ENCODE measurements at places on chromosomes 5 and 9.

DNA sequence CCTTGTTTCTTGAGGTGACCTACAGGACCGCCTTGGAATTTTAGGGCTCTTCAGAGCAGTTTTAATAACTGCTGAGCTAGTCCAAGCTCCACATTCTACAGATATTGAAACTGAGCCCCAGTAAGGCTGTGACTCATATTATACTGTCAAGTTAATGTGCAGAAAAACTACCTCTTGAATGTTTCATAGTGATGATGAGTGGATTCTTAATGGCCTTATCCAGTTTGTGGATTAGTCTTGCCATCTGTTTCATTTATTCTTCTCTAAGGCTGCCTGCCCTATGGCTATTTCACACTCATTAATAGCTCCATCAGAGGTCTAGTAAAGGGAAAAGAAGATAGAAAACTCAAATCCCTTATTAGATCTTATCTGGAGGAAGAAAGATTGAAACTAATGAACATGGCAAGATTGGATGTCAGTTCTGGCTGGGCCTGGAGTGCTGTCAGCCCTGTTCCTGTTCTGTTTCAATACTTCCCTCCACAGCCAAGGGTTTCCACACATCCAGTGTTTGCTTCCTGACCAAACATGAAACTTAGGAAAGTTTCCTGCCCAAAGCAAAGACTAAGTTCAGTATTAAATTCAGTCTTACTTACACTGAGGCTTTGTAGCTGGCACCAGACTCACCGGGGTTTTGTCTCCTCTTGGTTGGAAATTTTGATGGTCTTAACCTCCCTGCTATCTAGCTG is 215.6 kb upstream of the DMAC1 start:
- no peak for DNase-seq

DNA sequence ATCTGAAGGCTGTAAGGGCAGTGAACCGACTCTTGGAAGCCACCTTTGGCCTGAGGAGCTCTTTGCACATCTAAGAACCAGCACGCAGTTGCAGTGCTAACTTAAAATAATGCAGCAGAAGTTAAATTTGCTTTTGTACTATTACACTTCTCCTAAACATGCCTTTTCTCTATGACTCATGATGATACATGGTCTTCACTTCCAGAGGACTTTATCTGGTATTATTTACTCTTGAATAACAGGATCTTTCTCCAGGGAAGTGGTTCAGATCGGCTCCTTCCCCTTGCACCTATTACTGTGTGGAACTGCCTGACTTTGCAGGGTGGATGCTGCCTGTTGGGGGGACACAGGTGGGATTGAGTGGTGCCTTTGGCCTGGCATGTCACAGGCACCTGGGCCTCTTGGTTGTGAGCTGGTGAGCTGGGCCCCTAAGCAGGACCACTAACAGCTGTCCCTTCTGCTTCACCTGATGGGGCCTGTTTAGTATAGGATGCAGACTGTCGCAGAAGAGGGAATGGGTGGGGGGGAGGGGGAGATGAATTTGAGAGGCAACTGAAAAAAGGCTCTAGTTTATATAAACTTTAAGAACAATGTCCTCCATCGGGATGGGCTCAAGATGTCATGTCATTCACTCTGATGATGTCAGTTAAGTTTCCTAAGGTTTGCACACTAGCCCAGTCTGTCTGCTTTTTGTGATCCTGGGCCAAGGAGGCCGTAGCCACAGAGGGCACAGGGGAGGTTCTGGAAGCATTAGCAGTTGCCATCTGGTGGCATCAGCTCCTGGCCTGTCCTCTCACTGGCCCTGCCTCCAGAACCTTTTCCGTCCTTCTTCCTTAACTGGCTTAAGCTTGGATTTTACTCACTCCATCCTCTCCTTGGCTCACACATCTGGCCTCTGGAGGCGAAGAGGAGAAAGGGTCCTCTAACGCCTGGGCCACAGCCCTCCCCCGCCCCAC is 33.9 kb upstream of the GABBR2 start:
- DNase-seq: no peak

DNA sequence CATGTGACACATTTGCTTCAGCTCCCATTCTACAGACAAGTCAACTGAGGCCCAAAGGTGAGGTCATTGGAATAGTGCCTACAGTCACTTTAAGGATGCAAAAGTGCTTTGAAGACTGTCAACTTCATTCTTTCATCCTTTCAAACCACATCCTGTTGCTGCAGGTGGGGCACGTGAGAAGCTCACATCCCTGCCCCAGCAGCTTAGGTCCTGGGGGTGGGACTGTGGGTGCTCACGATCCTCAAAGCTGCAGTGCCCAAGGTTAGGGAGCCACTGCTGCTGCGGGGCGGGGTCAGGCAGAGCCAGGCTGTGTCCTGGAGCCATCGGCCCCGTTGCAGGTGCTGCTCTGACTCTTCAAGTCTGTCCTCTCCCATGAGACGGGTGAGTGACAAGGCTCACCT is 57.9 kb upstream of the IER5L start:
- DNase-seq: peak; percentile 65

- DNase-seq: no peak
Observed at GRCh38 chr9:100167176-100167575, 68.1 kb downstream of the INVS start.

GRCh38 chr9:89078421-89078820 is 87.2 kb downstream of the S1PR3 start:
- no peak for DNase-seq

GRCh38 chr5:14850419-14851049 is 21.0 kb downstream of the ANKH start:
- no peak for DNase-seq

DNA sequence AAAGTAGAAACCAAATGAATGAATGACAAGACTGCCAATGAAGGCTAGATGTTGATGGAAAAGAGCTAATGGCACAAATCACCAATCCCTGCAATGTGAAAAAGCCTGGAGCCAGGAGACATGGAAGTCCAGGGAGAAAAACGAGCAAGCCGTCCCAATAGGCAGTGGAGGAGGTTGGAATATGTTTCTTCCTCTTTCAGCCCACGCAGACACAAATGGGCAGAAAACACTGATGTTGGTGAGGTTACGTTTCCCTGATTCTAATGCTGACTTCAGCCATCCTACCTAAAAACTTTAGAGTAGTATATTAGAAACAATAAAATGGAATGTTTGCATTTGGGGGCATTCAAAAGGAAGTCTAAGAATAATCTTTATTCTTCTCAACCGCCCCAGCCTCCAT is 23.9 kb upstream of the KIF2A start:
- no peak for DNase-seq

DNA sequence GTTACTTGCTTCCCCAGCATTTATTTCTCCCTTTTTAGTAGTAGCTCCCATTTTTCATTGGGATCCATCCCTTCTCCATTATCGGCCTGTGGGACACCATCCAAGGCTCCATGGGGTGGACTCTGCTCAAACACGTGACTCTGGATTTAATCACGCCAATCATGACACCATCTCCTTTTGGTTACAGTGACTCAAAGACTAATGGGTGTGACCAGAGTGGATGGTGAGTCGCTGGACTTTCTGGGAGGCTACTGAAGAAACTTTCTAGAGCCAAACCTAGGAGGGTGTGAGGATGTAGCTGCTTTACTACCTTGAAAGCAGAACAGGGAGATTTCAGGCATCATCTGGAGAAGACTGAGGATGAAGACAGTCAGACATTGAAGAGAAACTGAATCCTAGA is 93.1 kb downstream of the PJA2 start:
- no peak for DNase-seq

GRCh38 chr5:136011414-136012001 is 17.3 kb upstream of the TGFBI start:
- no peak for DNase-seq

DNA sequence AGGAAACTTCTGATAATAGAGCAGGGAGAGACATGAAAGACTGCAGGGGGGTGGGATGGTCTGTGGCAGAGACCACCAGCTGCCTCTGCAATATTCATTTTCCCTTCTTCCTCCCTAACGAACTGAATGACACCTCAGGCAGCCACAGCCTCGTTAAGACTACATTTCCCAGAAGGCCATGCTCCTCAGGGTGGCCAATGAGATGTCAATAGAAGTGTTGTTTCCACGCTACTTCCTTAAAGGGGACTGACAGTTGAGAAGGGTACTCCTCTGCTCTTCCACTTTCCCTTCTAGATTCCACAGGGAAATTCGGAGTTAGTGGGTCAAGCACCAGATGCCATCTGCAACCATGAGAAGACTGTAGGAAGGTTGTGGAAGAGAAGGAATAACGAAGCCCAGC is 52.0 kb upstream of the DAPK1 start:
- DNase-seq: no peak

- DNase-seq: no peak
Observed at GRCh38 chr5:38806775-38807258, 39.0 kb upstream of the OSMR start.

- DNase-seq: peak; percentile 51
Observed at GRCh38 chr5:124661317-124662141, 84.9 kb downstream of the ZNF608 start.

DNA sequence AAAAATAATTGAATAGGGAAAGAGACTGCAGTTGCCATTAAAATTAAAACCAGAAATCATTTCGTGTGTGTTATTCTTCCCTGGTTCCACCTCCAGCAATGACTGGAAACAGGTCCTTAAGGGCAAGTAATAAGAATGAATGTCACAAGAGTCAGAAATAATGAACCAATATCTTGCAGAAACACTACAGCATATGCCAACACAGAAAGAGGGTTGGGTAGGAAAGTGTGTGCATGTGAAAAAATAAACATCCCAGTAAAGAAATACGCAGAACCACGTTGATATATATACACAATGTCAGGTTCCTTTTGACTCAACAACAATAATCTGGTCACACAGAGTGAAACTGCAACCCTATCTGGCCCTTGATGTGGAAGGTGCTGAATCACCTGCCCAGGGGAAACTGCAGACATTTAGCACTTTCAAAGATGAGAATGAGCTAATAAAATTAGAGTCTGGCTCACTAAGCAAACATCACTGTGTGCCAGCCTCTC is 15.0 kb downstream of the HMHB1 start:
- peak; percentile 53 for DNase-seq

DNA sequence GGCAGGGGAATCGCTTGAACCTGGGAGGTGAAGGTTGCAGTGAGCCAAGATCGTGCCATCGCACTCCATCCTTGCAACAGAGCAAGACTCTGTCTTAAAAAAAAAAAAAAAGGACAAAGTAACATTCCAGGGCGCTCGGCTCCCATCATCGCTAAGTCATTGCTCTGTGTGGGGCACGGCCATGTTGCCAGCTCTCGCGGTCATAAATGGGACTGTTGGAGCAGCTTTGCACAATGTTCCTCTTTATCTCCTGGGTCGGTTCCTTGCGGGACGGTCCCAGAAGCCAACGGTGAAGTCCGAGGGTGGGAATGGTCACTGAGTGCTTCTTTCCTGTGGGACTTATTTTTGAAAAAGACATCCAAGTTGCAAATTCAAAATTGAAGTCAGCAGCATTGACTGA is 65.5 kb downstream of the HMCN2 start:
- no peak for DNase-seq

- no peak for DNase-seq
Observed at GRCh38 chr5:155008669-155009068, 4.9 kb upstream of the KIF4B start.

GRCh38 chr9:85151162-85151561 is 481.6 kb downstream of the NTRK2 start:
- no peak for DNase-seq

DNA sequence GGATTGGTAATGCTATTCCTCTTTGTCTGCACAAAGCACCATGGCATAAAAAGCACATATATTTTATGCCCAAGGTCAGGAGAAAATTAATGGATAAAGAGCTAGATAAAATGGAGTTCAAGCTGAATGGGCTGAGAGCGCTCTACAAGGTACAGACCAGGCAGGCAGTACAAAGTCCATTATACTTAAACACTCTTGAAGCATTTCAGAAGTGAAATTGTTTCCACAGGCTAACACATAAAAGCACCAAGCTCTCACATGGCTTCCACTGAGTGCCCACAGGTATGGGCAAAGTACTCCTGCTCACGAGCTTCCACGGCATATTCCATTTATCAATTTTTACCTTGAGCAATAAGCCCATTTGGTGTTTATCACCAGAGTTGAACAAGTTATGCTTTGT is 771.2 kb upstream of the DMAC1 start:
- no peak for DNase-seq

DNA sequence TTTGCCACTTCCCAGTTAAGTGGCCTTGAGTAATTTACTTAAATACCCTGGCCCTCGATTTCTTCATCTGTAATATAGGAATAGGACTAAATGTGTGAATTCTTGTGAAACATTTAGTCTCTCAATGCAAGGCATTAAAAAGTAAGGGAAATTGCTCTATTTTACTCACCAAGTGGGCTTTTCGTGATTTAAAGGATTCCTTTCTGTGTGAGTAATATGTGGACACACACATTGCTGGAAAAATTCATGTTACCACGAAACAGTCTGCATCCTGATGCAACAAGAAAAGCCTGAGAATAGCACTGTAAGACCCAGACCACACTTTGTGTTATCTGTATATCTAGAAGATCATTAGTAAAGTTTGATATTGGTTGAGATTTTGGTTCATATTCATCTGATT is 1243.0 kb upstream of the CDH9 start:
- no peak for DNase-seq

DNA sequence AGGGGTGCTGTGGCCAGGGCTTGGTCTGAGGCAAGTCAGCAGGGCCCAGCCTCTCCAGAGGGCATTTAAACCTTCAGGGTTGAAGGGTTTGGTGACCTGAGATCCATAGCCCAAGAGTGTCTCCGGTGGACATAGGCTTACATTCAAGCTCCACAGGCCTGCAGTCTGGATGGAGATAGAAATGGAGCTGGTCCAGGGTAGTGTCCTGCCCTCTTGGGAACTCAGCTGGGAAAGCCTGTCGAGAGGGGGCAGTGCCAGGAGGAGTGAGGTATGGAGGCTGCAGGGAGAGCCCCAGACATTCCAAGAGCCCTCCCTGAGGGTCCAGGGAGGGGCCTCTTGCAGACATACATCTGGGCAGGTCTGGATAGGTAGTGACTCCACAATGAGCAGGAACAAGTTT is 177.0 kb upstream of the MVB12B start:
- DNase-seq: no peak

GRCh38 chr9:129898185-129898584 is 62.9 kb downstream of the USP20 start:
- no peak for DNase-seq

DNA sequence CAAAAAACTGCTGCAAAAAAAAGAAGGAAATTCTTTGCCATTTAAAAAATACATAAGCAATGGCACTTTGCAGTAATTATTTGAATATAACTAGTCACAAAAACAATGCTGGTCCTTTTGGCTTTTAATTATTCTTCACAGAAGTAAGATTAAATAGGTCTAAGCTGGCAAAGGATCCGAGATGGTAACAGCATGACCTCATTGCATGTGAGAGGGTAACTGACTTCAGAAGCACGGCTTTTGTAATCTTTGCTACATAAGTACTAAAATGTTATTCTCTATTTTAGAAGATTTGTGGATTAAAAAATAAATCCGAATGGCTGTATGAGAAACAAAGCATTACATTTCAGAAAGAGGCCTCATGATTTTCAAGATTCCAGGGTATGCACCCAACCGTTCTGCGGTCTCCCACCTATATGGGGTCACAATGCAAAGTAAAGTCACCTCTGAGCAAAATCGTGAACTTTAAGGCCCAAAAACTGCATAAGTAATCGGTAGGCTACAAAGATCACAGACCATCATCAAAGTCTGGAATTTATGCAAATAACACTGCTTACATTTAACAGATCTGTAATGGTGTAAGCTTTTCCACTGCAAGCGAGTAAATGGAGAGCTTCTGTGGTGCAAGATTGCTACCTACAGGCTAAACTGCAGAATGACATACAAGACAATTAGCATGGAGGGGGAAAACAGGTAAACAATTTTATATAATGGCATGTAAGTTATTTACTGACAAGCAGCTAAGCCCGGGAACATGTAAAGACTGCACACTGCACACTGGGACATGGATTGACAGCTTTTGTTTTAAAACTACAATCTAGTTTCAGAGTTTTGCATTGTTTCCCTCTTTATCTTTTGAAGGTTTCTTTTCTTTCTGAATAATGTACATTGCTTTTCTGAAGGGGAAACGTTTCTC is 231.6 kb downstream of the SLF1 start:
- peak; percentile 39 for DNase-seq

Measured in NCI-H510A (cell line).